SIG-M5 (cell line): ENCODE measurements at places on chromosomes 5 and 9.

- no peak for DNase-seq
Measured at GRCh38 chr5:154276973-154277331, 86.4 kb downstream of the GALNT10 start.

- DNase-seq = no peak
Measured at GRCh38 chr9:132645711-132646110, 24.1 kb downstream of the DDX31 start.

DNA sequence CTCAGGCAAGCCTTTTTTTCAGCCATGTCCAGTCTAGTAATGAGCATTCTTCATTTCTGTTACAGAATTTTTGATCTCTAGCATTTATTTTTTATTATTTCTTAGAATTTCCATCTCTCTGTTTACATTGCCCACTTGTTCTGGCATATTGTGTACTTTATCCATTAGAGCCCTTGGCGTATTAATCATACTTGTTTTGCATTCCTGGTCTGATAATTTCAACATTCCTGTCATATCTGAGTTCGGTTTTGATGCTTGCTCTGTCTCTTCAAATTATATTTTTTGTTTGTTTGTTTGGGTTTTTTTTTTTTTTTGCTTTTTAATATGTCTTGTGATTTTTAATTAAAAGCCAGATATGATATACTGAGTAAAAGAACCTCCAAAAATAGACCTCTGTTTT, 23.0 kb upstream of the JAK2 start:
- no peak for DNase-seq

DNA sequence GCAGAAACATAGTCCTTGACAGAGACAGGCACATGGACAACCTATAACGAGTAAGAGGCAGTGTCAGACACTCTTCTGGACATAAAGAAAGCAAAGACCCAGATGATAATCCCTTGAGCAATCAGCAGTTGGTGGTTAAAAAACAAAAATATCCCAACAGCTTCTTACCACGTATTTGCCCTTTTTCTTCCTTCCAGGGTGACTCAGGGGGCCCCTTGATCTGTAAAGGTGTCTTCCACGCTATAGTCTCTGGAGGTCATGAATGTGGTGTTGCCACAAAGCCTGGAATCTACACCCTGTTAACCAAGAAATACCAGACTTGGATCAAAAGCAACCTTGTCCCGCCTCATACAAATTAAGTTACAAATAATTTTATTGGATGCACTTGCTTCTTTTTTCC, 9.5 kb downstream of the GZMK start:
- DNase-seq = no peak

- DNase-seq = no peak
Measured at GRCh38 chr9:98429613-98430012, 174.2 kb upstream of the TBC1D2 start.

DNA sequence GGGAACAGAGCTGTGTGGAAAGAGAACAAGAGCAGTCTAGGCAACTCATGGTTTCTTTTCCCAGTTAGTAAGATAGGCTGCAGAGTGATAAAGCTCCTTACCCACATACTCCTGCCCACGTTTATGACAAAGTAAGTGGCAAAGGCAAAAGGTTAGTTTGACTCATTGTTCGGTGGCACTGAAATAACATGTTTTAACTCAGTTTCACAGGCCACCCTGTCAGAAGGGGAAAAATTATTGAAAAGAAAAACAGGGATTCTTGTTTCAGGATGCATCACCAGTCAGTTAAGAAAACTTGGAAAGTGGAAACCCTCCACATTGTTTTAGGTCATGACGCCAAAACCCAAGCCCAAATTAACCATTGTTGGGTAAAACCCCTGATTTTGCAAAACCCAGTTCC, 22.3 kb upstream of the DAB2 start:
- no peak for DNase-seq

- DNase-seq = no peak
Measured at GRCh38 chr9:119652931-119653330, 283.7 kb upstream of the BRINP1 start.

- no peak for DNase-seq
Measured at GRCh38 chr9:86594724-86595123, 240.5 kb upstream of the TUT7 start.

DNA sequence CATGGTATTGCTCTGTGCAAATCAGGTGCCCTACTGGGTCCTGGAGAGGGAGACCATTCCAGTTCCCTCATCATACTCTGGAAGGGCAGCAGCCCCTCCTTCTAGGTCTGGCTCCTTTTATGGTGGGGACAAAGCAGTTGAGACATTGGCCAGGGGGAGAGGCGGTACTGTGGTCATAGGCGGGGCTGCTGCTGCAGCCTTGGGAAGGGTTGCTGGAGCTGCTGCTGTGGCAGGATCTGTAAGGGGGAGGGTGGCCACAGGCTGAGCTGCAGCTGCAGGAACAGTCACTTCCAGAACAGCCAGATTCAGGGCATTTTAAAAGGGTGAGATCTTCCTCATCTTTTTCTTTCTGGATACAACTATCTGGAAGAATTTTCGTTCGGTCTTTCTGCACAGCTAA, 233.0 kb upstream of the SGCD start:
- DNase-seq = no peak

- no peak for DNase-seq
Measured at GRCh38 chr9:73038613-73039012, 85.8 kb upstream of the ALDH1A1 start.

DNA sequence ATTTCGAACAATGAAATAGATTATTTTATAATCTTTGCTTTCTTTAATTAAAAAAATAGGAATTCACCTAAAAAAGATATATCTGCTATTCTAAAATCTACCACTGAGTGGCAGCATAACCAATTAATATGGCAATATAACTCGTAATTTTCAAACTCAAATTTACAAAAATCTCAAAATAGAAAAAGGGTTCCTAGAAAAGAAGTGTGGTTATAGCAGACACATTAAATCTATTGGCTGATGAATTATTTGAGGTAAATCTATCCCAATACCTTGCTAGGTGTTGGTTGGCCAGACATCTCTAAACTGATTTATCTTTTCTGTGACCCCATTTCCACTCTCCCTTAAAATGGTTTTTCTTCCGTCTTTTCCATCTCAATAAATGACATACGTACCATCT, 30.2 kb upstream of the NRG2 start:
- no peak for DNase-seq

GRCh38 chr9:19985081-19985480, 196.2 kb upstream of the SLC24A2 start:
- DNase-seq = no peak
